ENCODE measurements at places on chromosomes 16 and 17. TPM values are rescaled to one million over a fixed set of nuclear protein-coding genes. Genes with fewer than 3 reads are reported as not detected.

Gene RBFOX1
- not detected for total RNA-seq

Gene LGALS9
- 6.9 TPM for total RNA-seq

Gene C17orf67
- 0.35 TPM for total RNA-seq

Gene GRIN2A
- under 0.01 TPM for total RNA-seq

Gene UBFD1
- 80.7 TPM for total RNA-seq

Gene CACNG1
- not detected for total RNA-seq

Gene GALR2
- 0.53 TPM for total RNA-seq

Gene CCL17
- total RNA-seq: not detected

Gene TP53TG3F
- not detected for total RNA-seq

Gene PERCC1
- total RNA-seq: not detected

Gene RABEP1
- total RNA-seq: 31.2 TPM

Gene HBM
- total RNA-seq: not detected

Gene EVI2B
- total RNA-seq: 1.7 TPM

Gene SLC25A11
- 61.9 TPM for total RNA-seq

Gene ZACN
- total RNA-seq: not detected
